Smooth muscle cell of the umbilical artery (primary cell): ENCODE measurements at places on chromosomes 1 and 21. TPM values are rescaled to one million over a fixed set of nuclear protein-coding genes. Genes with fewer than 3 reads are reported as not detected.

FAM72D gene
- total RNA-seq, result 0.59 and 1.4 TPM in 2 replicates

ANKRD65 gene
- 0.18 and 0.30 TPM in 2 replicates for total RNA-seq

FCRLB gene
- total RNA-seq, result 0.89 and 3.7 TPM in 2 replicates

IL19 gene
- not detected in 2 replicates for total RNA-seq

LDLRAP1 gene
- 20.5 and 28.1 TPM in 2 replicates for total RNA-seq

LCE1A gene
- not detected in 2 replicates for total RNA-seq

ERICH3 gene
- total RNA-seq, result 0.05 TPM in 1 of 2 replicates, not detected in the other

TESK2 gene
- 0.60 and 0.89 TPM in 2 replicates for total RNA-seq

SELENBP1 gene
- 11.2 and 14.6 TPM in 2 replicates for total RNA-seq

AADACL4 gene
- not detected in 2 replicates for total RNA-seq

CORT gene
- 0.18 TPM in 1 of 2 replicates, not detected in the other for total RNA-seq

ARPC5 gene
- total RNA-seq, result 212 and 236 TPM in 2 replicates

NEXN gene
- 16.3 and 19.3 TPM in 2 replicates for total RNA-seq

GPR3 gene
- 0.89 and 1.1 TPM in 2 replicates for total RNA-seq

SLC25A34 gene
- total RNA-seq, result 0.30 and 0.69 TPM in 2 replicates

PGLYRP4 gene
- total RNA-seq, result not detected in 2 replicates

C1orf210 gene
- not detected in 2 replicates for total RNA-seq

TMCO4 gene
- total RNA-seq, result 5.0 and 6.6 TPM in 2 replicates

SYDE2 gene
- 13.2 and 21.1 TPM in 2 replicates for total RNA-seq

TNFSF4 gene
- total RNA-seq, result 8.0 and 19.4 TPM in 2 replicates

RGSL1 gene
- total RNA-seq, result not detected in 2 replicates

ZNF326 gene
- total RNA-seq, result 7.7 and 8.3 TPM in 2 replicates

KIAA1614 gene
- 2.1 and 3.0 TPM in 2 replicates for total RNA-seq

OR10J1 gene
- not detected in 2 replicates for total RNA-seq

ARTN gene
- total RNA-seq, result 0.30 TPM in 1 of 2 replicates, not detected in the other

FCN3 gene
- total RNA-seq, result not detected in 2 replicates

ACTA1 gene
- total RNA-seq, result 0.14 TPM in 1 of 2 replicates, not detected in the other

NR5A2 gene
- total RNA-seq, result under 0.01 TPM in 1 of 2 replicates, not detected in the other

SH2D2A gene
- total RNA-seq, result 0.30 TPM in 1 of 2 replicates, not detected in the other

IRF6 gene
- 0.05 and 0.59 TPM in 2 replicates for total RNA-seq

NEGR1 gene
- total RNA-seq, result 14.0 and 22.6 TPM in 2 replicates

CBS gene
- total RNA-seq, result 13.4 and 85.5 TPM in 2 replicates

ADORA1 gene
- 5.7 and 12.8 TPM in 2 replicates for total RNA-seq

PTGS2 gene
- 162 and 334 TPM in 2 replicates for total RNA-seq

AADACL3 gene
- not detected in 2 replicates for total RNA-seq

ANGPTL3 gene
- under 0.01 TPM in 1 of 2 replicates, not detected in the other for total RNA-seq

ZSWIM5 gene
- under 0.01 TPM in 1 of 2 replicates, not detected in the other for total RNA-seq

CD101 gene
- total RNA-seq, result under 0.01 and 0.18 TPM in 2 replicates

UBXN10 gene
- not detected in 2 replicates for total RNA-seq

ZCCHC17 gene
- 39.9 and 40.1 TPM in 2 replicates for total RNA-seq

CHRNB2 gene
- under 0.01 and 0.05 TPM in 2 replicates for total RNA-seq

FAF1 gene
- 48.1 and 69.5 TPM in 2 replicates for total RNA-seq

AMIGO1 gene
- 1.0 and 2.1 TPM in 2 replicates for total RNA-seq

PPIAL4G gene
- not detected in 2 replicates for total RNA-seq

BARHL2 gene
- not detected in 2 replicates for total RNA-seq

ZNF124 gene
- total RNA-seq, result 48.6 and 91.5 TPM in 2 replicates

KIF14 gene
- 0.89 and 8.8 TPM in 2 replicates for total RNA-seq

FBXO42 gene
- 11.9 and 13.1 TPM in 2 replicates for total RNA-seq

NKAIN1 gene
- not detected in 2 replicates for total RNA-seq

FAM72C gene
- 0.42 TPM in 1 of 2 replicates, not detected in the other for total RNA-seq

C1orf116 gene
- 0.05 TPM in 1 of 2 replicates, not detected in the other for total RNA-seq

VAV3 gene
- total RNA-seq, result not detected in 2 replicates
